HepG2 (cell line): ENCODE measurements at places on chromosomes 4 and X. TPM values are rescaled to one million over a fixed set of nuclear protein-coding genes. Genes with fewer than 3 reads are reported as not detected.
A peak's percentile ranks its signal among the peaks of the same experiment; 100 is the strongest.

- DNase-seq = no peak
These were observed 21.0 kb upstream of the FMR1 start for GRCh38 chrX:147890756-147891155.

DNA sequence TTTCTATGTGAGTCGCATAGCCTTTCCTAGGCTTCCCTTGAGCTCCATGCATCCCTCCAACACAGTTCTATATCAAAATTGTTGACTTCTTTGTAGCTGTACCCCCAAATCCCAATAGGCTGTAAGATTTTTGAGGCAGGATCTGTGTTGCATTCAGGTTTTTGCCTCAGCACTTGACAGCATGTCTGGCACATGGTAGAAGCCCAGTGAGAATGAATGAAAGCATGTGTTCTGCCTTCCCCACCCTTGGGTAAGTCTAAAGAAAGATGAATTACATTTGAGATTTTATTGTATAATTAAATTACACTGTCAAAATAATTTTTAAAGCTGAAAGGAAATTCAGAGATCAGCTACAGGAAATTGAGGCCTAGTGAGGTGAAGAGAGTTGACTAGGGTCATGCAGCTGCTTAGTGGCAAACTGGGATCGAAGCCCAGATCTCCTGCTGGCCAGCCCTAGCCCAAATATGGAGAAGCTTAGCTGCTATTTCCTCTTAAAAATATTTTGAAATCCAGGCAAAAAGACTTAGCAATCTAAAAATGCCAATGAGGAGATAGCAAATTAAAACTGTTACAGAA, 122.5 kb downstream of the SPATA18 start:
- no peak for DNase-seq

DNA sequence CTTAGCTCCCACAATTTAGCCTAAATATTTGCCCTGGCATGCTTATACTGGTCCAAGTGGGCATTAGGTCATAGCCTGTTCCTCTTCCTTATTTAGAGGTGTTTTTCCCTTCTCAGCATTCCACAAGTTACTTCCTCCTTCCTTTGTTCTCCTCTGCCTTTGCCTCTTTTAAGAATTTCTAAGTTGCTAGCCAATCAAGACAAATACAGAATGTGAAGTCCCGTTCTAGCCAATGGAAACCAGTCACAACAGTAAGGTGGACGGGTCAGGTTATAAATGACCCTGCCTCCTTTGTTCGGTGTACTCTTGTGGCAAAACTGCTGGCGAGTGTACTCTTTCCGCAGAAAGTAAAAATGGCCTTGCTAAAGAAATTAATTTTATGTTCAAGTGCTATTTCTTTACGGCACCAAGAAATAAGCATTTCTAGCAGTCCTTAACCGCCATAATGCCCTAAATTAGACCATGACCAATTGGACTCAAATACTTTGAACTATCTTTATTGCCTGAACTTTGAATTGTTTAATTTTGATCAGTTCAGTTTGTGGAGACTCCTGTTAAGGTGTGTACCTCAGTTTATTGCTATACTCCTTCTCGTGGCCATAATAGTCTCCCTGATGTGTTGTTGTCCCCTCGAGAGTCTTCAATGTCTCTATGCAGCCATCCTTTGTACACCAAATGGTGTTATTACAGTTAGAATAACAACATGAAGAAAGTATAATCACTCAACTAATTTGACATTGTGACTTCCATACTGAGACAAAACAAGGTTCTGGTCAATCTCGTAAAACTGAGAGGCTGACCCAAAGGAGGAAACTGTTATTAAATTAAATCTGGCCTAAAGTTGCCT, 1.6 kb upstream of the HADH start:
- DNase-seq = no peak

DNA sequence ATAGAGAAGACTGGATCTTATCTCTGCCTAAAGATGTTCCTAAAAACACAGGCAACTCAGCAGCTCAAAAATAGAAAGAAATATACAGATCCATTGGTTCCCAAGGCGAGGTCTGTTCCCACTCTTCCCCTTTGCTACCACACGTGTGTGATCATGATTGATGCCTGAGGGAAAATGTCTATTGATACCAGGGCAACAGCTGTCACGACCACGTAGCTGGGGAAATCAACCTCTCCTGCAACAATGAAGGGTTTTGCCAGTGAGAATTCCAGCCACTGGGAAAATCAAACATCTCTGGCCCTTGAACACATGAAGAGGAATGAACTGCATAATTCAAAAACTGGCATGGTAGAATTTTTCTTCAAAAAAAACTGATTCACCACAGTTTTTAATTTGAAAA, 131.0 kb upstream of the MAP3K15 start:
- DNase-seq = no peak

MAGEB5 gene
- not detected in 2 replicates for polyA plus RNA-seq

- DNase-seq = no peak
These were observed 24.8 kb downstream of the SMIM20 start for GRCh38 chr4:25938787-25939186.

DNA sequence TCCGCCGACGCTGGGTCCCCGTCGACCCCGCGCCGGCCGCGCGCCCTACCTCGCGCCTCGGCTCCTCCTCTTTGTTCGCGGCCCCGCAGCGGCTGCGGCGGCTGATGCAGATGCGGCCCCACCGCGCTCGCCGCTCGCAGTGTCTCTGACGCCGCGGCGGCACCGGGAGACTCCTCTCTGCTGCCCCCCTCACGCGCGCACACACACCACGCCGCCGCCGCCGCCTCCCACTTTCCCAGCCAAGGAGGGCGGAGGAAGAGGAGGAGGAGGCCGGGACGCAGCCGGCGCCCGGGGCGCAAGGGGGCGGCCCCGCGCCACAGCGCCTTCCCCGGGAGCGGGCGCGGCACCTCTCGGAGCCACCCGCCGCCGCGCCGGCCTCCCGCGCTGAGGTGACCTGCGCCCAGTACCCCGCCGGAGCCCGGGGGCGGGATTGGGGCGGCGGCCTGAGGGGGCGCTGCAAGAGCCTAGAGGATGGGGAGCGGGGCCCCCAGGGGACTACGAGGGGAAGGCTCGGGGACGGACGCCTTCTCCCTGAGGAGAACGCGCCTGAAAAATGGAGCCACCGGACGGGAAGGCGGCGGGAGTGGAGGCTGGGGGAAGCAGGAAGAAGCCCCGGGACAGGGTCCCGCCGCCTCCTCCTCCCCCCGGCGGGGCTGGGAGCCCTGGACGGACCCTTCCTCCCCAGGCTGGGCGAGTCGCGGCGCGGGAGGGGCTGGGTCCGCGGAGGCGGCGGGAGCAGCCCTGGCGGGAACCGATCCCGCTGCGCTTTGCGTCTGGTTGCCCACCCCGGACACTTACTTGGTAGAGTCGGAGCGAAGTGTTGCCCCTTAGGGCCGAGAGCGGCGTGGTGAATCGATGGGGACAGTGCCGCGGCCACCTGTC, at the start of gene SH3RF1:
Gene SH3RF1 (minus strand): TSS at position 147 of the 882 bp plus-strand sequence. CDS start 1,744 bp downstream, outside the sequence.
- peak; percentile 38 for DNase-seq

VCX gene
- polyA plus RNA-seq = 0.13 TPM in 1 of 2 replicates, not detected in the other

- no peak for DNase-seq
These were observed 24.7 kb upstream of the GRIA3 start for GRCh38 chrX:123159403-123159802.

DNA sequence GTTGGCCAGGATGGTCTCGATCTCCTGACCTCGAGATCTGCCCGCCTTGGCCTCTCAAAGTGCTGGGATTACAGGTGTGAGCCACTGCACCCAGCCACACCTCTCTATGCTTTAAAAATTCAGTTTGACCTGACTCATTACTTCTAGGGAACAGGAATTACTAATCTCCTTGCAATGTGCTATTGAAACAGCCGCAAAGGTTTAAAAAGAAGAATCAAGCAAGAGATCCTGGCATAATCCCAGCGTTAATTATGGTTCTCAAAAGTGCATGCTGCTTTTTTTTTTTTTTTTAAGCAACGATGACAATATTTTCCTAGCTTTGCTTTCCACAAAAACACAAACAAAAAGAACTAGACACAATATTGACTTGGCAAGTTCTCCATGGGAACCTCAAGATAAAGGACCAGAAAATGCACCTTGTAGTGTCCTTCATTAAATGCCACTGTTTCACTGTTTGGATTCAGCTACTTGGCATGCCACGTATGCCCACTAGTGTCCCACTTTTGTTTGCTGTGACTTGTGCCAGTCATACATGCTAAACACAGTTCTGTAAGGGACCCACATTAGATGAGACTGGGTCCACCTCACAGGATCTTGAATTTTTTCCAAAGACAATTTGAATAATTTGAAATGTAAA, 112.6 kb upstream of the PPARGC1A start:
- DNase-seq = no peak

DNA sequence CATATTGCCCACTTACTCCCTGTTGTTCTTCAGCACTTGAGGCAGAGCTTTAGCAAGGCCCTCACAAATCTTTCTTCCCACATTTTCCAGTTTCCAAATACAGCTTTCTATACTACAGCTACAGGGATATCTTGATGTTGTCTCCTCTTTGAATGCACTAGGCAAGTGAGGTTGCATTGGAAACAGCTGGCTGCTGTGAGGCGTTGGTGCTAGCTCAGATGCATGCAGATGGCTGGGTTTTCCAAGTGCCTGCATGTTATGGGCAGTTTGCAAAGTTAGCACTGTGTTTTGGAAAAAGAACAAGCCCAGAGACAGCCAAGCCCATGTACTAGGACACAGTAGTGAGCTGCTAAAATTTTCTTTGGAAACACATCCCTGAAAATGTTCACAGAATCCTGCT, 315.1 kb upstream of the RASGEF1B start:
- DNase-seq = no peak

- DNase-seq = no peak
These were observed 162.4 kb upstream of the GPRIN3 start for GRCh38 chr4:89469930-89470375.

DNA sequence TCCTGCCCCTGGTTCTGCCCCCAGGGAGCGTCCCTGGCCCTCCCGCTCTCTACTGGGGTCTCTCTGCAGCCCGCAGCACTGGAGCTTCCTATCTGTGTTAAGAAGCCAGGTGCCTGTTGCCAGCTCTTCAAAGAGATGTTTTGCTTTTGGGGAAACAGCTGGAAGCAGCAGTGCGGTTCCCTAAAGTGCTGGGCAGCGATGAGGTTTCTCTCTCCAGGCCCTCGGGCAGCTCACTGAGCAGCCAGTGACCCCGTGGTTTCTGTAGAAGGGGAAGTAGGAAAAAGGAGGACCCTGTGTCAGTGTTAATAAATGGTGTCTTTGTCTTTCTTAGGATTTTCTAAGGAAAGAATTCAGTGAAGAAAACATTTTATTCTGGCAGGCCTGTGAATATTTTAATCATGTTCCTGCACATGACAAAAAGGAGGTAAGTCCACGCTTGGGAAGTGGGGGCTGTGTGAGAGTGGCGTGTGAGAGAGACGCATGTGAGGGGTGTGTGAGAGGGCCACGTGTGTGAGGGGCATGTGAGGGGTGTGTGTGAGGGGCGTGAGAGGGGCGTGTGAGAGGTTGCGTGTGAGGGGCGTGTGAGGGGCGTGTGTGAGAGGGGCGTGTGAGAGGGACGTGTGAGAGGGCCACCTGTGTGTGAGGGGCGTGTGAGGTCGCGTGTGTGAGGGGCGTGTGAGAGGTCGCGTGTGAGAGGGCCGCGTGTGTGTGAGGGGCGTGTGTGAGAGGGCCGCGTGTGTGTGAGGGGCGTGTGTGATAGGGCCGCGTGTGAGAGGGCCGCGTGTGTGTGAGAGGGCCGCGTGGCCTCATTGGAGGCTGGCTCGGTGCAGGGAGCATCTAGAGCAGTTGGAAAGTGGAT, 27.1 kb upstream of the HGFAC start:
- no peak for DNase-seq

GRCh38 chr4:51851937-51852290, 9.0 kb downstream of the DCUN1D4 start:
- no peak for DNase-seq

GRCh38 chr4:130186931-130187330, 1091.0 kb downstream of the C4orf33 start:
- DNase-seq = no peak

DNA sequence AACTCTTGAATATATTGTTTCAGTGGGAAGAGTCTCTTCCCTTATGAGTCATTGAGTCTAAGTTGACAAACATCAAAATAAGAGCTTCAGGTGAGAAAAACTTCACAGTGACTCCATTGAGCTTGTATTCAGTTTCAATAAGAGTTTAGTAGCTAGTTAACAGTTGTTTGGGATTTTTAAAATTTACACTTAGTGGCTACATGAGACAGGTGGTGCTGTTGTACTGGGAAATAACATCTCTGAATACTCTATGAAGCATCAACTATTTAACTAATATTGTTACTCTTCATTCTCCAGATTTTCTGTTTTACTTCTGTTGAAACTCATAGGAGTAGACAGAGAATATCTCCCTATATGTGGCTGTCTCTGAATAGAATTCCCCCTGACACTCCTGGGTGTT, 1609.1 kb downstream of the C4orf33 start:
- DNase-seq = no peak

- no peak for DNase-seq
These were observed 80.6 kb downstream of the FBXW7 start for GRCh38 chr4:152455311-152455710.

DNA sequence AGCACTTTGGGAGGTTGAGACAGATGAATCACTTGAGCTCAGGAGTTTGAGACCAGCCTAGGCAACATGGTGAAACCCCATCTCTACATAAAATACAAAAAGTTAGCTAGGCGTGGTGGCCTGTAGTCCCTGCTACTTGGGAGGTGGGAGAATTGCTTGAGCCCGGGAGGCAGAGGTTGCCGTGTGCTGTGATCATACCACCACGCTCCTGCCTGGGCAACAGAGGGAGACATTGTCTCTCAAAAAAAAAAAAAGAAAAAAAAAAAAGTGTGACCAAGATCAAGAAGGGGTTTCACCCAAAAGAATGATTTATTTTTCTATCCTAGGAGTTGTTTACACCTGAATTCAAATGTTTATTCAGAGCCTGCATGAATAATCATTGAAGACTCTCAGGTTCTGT, 572.4 kb upstream of the GALNT7 start:
- no peak for DNase-seq

PPP2R2C gene
- polyA plus RNA-seq = 7.0 and 8.6 TPM in 2 replicates

DDX53 gene
- polyA plus RNA-seq = not detected in 2 replicates

- no peak for DNase-seq
These were observed 22.6 kb downstream of the IRF2 start for GRCh38 chr4:184451726-184452125.

ADGRL3 gene
- 0.03 and 0.05 TPM in 2 replicates for polyA plus RNA-seq

- no peak for DNase-seq
These were observed 29.3 kb downstream of the CRMP1 start for GRCh38 chr4:5863461-5864113.

DNA sequence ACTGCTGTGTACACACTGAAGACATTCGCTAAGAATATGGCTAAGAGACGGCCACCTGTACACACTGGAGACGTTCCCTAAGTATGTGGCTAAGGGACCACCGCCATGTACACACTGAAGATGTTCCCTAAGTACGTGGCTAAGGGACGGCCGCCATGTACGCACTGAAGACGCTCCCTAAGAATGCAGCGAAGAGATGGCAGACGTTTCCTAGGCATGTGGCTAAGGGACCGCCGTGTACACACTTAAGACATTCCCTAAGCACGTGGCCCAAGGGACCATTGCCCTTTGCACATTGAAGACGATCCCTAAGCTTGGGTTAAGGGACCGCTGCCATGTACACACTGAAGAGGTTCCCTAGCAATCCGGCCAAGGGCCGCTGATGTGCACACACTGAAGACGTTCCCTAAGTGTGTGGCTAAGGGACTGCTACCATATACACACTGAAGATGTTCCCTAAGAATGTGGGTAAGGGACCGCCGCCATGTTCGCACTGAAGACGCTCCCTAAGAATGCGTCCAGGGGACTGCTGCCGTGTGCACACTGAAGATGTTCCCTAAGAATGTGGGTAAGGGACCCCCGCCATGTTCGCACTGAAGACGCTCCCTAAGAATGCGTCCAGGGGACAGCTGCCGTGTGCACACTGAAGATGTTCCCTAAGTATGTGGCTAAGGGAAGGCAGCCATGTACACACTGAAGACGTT, 36.7 kb downstream of the DHRSX start:
- DNase-seq = no peak

- no peak for DNase-seq
These were observed 43.2 kb upstream of the HUWE1 start for GRCh38 chrX:53729751-53730150.
